ENCODE measurements at places on chromosomes 6 and 20.

DNA sequence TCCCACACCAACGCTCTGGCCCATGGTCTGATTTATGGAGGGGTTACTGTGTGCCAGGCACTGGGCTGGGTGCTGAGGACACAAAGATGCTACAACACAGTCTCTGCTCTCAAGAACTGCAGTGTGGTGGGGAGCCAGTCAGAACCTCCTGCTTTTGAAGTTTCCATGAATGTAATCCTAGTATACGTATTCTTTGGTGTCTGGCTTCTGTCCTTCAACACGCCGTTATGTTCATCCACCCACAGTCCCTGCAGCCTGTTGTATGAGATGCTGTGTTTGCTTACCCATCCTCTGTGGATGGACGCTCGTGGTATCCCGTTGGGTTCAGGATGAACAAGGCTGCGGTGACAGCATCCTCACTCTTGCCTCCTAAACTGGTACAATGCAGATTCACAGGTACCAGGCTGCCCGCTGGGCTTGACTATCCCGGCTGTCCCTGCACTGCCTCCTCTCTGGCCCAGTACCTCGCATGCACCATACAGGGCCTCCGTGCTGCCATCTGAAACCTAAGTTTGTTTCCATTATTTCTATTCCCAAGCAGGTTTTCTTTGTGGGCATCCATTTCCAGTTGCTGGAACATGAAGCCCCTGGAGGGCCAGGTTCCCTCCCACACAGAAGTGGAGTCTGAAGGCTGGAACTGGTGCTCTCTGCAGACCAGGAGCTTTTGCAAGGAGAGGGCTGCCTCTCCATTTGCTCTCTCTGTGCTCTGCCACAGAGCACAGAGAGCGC is 364.5 kb downstream of the ZFAND3 start:
- no peak for DNase-seq

- DNase-seq, result no peak
Observed at GRCh38 chr6:145818796-145819195, 4.2 kb upstream of the FBXO30 start.

DNA sequence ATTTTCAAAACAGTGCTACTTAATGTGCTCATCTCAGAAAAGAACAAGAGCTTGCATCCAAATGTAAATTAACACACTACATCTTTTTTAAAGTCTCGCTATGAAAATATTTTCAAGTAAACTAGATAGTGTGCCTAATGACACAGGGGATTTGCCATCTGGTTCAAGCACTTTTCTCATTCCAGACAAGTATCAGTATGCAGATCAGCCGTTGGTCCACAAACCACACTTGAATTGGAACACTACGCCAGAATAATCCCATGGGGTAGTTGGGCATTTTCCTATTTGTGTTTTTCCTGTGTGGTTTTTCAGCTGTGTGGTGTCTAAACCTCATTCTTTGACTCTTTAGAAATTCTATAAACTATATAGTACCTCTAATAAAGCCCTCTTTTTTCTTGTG is 256.2 kb downstream of the EPHA7 start:
- no peak for DNase-seq

DNA sequence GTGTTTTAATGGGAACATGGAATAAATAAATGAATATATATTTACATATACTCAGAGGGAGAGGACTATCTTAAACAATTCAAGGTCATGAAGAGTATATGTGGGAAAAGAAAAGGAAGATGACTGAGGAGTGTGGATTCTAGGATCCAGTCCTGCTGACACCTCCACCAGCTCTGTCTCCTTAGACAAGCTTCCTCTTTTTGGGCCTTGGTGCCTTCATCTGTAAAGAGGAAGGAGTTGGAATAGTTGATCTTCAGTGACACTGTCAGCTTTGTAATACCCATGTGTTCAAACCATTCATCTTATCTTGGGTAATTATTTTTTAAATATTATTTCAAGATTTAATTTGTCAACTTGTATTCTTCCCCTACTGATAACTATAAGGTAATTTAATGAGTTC is 338.0 kb downstream of the ADGRB3 start:
- DNase-seq, result no peak

DNA sequence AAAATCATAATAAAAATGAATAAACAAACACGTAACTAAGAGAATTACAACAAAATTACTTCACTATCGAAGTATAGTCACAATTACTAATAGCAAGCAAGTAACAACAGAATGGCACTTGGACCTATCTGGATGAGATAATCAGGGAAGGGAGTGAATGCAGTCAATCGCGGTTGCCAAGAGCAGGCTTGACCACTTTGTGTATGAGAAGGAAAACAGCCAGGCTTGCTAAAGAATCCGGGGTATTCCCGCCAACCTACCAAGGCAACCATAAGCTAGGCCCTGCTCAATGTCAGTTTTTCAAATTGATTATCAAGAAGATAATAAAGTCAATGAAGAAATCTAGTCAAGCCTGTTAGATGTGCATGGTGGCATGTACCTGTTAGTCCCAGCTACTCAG is 39.7 kb downstream of the PXDC1 start:
- no peak for DNase-seq

- DNase-seq, result no peak
Observed at GRCh38 chr6:90294989-90295853, 1.4 kb downstream of the BACH2 start.

- DNase-seq, result no peak
Observed at GRCh38 chr6:39792540-39793450, 619 bp downstream of the DAAM2 start.

- no peak for DNase-seq
Observed at GRCh38 chr6:136895901-136896300, 26.2 kb upstream of the SLC35D3 start.

GRCh38 chr6:157747370-157747769 is 75.7 kb upstream of the SNX9 start:
- DNase-seq, result no peak

- DNase-seq, result no peak
Observed at GRCh38 chr20:9354579-9354978, 159.8 kb upstream of the LAMP5 start.

DNA sequence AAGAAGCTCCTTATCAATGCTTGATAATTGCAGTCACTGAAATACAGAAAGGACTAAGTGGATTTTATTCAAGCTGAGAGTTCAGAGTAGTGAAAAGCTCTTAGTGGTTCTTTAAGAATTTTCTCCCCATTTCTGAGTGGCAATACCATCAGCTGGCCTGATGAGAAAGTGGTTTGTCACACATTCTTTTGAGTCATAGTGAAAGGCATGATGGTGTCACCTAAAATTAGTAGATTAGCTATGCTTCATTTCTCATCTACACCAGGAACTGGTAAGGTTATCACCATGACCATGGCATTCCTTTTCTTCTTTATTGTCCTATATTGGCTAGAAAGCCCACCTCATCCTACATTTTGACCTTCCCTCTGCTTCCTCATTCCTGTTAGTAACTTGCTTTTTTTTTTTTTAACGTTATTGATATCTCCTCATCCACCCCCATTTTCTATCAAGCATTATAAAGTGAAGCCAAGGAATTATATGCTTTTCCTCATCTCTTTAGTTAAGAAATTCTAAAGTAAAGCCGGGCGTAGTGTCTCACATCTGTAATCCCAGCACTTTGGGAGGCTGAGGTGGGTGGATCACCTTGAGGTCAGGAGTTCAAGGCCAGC is 67.4 kb upstream of the LOC128125822 start:
- DNase-seq, result no peak

DNA sequence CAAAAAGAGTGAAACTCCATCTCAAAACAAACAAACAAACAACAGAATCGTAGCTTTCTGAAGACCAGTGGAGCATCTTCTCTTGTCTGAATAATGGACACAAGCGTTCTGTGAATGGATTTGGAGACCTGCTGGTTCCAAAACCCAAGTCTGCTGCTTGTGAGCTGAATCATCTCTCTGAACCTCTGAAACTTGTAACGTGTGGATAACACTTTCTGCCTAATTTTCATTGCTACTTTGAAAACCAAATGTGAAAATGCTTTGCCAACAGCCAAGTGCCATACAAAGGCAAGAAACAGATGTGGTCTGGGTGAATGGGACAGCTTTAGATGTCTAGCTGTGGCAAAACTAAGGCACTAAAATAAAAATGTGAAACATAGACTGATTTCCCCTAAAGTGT is 44.3 kb downstream of the PHACTR1 start:
- no peak for DNase-seq

GRCh38 chr6:159915397-159915796 is 24.6 kb downstream of the MAS1 start:
- DNase-seq, result no peak

DNA sequence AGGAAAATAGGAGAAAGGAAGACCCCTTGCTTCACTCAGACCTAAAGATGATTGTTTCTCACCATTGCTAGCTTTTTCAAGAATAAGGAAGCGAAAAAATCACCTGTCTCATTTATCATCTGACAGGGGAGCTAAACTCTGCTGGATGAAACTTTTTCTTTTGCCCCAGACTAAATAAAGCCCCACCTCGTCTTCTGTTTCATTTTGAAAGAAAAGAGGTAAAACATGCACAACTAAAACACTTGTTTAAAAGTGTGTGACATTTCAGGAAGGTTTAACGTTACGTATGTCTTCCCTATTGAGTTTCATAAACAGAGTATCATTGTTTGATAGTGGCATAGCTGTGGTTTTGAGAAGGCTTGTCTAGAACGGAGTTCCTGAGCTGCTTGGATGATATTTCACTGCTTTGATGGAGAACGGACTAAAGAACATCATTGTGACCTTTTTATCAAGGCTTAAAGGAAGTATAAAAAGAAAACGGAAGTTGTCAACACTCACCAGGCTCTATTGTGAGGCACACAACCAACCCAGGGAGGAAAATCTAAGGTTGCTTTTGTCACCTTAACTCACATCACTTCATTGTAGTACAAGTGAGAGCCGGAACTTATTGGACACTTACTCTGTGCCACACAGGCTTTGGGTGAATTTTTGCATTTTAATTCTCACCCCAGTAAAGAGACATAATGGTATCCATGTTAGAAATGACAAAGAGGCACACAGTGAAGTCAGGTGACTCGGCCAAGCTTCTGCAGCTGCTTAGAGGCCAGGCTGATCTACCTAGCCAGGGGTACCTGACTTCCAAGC is 29.5 kb downstream of the TSHZ2 start:
- DNase-seq, result no peak

- no peak for DNase-seq
Observed at GRCh38 chr6:117387454-117387974, 38.2 kb downstream of the ROS1 start.

- DNase-seq, result no peak
Observed at GRCh38 chr6:104608101-104608500, 251.6 kb downstream of the HACE1 start.

DNA sequence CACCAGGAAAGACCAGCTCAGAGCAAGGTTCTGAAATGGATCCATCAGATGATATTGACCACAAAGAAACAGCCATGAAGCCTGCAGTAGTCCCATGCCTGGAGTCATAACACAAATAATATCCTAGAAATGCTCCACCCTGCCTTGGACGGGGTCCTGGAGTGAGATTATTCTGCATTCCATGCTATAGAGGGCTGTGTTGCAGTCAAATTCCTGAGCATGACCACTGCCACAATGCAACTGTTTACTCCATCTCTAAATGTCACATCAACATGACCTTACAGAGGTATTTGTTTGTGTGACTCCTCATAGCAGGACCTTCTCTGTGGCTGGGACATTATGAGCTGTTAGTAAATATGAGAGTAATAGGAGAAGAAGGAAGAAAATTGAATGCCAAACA is 257.5 kb upstream of the TCF21 start:
- peak; percentile 68 for DNase-seq

- DNase-seq, result no peak
Observed at GRCh38 chr6:25472306-25472705, 179.7 kb upstream of the SCGN start.

DNA sequence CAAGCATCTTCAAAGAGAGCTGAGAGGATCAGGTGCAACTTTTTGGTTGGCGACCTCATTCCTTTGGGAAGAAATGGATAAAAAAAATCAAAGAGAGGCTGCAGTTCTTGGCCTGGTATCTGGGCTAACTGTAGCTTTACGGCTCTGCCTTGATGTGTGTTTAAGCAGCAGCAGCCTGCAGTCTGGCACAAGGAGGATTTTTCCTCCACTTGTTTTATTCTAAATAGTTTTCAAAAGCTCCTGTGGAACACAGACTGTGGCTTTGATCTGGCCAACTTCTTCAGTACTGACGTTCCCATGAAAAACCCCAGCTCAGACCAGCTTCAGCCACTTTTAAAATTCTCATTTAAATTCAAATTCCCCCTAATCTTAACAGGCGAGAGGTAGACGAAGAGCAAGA is 137.3 kb downstream of the HDGFL1 start:
- no peak for DNase-seq

DNA sequence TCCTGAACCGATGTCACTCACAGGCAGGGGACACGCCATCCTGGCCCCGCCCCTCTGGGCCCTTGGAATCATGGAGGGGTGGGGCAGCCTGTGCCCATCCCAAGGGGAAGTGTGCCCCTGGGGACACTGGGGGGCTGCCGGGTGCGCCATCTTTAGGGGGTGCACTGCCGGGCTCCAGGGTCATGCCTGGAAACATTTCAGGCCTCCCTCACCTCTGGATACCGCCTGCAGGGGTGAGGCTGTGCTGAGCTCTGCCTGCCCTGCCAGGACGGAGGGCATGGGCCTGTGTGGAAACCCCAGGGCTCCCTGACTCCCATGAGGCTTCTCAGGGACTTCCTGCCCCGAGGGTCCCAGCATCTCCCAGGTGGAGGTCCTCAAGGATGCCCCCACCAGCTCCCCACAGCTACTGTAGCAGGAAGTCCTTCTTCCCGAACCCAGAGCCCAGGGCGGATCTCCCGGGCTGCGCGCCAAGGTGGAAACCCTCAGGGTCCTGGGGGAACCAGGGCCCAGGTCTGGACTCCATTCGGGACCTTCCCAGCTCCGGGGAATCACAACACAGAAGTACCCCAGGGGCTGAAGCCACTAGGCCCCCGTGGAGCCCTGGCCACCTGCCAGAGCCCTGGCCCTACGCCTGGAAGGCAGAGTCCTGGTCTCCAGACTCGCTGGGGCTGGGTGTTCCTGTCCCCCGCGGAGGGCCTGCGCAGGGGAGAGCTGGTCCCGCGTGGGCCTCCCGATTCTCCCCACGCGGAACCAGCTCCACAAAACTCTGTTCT is 15.6 kb downstream of the CHRNA4 start:
- DNase-seq, result no peak

GRCh38 chr6:113626475-113626874 is 230.7 kb upstream of the MARCKS start:
- no peak for DNase-seq

DNA sequence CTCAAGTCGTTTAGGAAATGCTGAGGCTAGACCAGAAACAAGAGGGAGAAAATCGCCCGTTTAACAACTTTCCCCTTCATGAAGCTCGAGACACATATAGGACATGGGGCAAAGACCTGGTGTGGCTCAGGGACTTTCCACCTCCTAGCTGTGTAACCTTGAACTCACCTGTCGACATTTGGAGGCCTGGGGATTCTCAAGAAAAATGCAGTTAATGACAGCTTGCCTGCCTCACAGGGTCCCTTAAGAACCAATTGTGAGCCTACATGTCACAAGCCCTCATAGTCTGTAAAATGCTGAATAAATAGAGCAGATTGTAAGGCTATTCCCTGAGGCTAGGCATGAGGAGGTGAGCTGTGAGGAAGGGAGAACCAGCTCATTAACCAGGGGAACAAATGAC is 35.1 kb downstream of the MGME1 start:
- DNase-seq, result no peak

GRCh38 chr20:61520893-61521460 is 268.9 kb downstream of the CDH4 start:
- peak; percentile 77 for DNase-seq

GRCh38 chr6:23410439-23410838 is 715.6 kb upstream of the NRSN1 start:
- DNase-seq, result no peak

GRCh38 chr6:118501765-118502164 is 46.3 kb upstream of the PLN start:
- no peak for DNase-seq

- DNase-seq, result peak; percentile 22
Observed at GRCh38 chr20:34705397-34706301, 1.5 kb downstream of the TP53INP2 start.

GRCh38 chr6:106540907-106541306 is 88.4 kb downstream of the RTN4IP1 start:
- no peak for DNase-seq
